Stimulated activated CD8-positive, alpha-beta memory T cell treated with anti-CD3 and anti-CD28 coated beads, Interleukin-4, amount 100 ng/mL, for 4 hours (primary cell): ENCODE measurements at places on chromosomes 16 and 17.

- DNase-seq = no peak
Measured at GRCh38 chr16:1809281-1809801, 15.8 kb upstream of the IGFALS start.

- no peak for DNase-seq
Measured at GRCh38 chr16:28288114-28288513, 4.2 kb upstream of the SBK1 start.

- DNase-seq = no peak
Measured at GRCh38 chr17:27746881-27747280, 53.4 kb downstream of the NOS2 start.

DNA sequence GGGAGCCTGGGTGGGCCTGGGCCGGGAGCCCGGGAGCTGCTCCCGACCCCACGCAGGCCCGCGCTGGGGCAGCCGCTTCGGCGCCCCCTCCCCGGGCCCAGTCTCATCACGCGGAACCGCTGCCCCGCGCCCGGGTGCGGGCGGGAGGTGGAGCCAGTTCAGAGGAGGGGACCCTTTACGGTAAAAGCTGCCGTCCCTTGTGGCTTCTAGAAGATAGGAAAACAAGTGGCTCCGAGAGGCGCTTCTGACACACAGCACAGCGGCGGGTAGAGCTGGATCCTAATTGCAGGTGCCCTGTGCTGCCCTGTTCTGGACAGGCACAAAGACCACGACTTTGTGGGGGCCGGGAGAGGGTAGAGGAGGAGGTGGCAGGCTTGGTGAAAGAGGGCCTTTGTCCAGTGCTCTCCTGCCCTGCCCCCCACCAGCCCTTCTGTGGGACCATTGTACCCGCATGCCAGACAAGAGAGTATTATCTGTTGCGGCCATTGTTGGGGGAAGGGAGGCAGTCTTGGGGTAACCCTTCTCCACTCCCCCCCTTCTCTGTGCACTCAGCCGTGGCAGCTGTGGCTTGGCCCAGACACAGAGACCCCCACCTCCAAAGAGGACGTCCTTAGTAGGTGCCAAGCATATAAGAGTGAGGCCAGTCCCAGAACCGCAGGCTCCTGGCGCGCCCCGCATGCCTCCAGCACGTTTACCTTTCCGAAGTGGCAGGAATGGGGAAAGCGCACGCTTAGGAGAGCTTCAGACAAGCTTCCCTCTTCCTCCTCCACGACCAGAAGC lies 736 bp downstream of the CNP start:
- DNase-seq = no peak

- no peak for DNase-seq
Measured at GRCh38 chr17:1735418-1735817, 7.3 kb upstream of the SERPINF2 start.

- no peak for DNase-seq
Measured at GRCh38 chr16:30369091-30369937, 980 bp downstream of the TBC1D10B start.

DNA sequence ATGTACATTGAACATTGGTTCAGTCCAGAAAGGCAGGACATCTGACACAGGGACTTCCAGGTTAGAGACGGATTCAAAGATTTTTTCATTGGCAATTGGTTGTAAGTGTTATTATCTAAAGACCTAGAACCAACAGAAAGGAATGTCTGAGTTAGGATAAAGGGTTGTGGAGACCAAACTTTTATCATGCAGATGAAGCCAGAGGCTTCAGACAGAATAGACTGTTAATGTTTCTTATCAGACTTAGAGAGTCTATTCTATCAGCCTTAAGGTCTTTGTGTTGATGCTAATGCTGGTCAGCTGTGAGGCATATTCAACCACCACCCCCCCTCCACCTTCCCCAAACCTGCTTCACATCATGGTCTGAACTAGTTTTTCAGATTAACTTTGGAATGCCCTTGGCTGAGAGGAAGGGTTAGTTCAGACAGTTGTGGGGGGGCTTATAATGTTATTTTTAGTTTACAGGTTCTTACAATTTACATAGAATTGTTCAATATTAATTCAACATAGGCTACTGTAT lies 2.1 kb upstream of the ITGB3 start:
- DNase-seq = no peak

GRCh38 chr17:2796164-2797125 lies at the start of gene RAP1GAP2:
TSS of gene RAP1GAP2 (plus strand) at chr17:2796438. CDS start at chr17:2796528, 90 bp downstream.
- peak; percentile 23 for DNase-seq

DNA sequence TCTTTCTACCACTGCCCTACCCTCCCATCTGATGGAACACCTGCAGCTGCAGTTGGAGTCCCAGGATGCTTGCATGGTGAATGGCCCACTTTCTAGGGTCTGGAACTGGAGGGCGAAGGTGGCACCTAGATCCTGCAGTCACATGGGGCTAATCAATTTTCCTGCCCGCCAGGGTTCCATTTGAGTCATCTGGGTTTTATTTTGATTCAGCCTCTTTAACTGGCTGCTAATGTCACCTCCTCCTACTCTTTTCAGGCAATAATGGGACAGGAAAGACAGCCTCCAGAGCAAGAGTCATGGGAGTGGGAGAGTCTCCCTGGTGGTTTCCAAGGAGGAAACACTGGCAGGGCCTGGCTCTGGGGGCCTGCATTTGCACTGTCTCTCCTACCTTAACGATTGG lies 3.8 kb upstream of the TBKBP1 start:
- no peak for DNase-seq

DNA sequence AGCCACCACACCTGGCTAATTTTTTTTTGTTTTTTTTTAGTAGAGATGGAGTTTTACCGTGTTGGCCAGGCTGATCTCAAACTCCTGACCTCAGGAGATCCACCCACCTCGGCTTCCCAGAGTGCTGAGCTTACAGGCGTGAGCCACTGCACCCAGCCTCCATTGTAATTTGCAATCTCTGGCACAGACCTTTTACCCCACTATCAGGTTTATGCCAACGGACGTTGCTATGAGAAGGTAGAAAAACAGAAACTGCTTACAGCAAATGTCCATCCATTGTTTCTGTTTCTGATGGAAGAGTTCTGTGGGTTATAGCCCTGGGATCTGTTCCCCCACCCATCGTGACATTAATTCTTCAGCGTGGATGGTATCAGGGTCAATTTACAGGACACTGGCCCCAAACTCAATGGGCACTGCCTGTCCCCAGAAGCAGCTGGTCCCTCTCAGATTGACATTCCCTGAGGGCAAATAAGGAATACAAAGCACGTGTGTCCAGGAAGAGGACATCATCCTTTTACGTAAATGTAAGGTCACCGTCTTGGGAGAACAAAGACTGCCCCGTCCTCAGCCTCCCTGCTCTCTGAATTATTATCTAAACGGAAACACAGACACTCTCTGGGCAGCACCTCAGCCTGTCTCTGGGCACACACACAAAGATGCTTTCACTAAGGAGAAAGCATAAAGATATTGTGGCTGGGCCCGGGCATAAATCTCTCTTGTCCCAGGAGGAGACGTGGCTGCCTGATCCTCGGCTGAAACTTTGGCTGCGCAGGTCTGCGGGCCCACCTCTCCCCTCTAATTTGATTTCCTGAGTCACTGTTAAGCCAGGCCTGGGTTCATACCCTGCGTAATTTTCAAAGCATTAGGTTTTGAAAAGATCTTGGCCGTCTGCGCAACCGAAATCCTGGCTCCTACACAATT lies 5.2 kb downstream of the KCNG4 start:
- DNase-seq = no peak

GRCh38 chr16:31397096-31397660 lies 4.0 kb downstream of the ITGAD start:
- DNase-seq = no peak

GRCh38 chr17:81740395-81740961 lies 28.4 kb downstream of the SLC25A10 start:
- no peak for DNase-seq

GRCh38 chr17:29084541-29085146 lies 41.7 kb downstream of the PIPOX start:
- no peak for DNase-seq

DNA sequence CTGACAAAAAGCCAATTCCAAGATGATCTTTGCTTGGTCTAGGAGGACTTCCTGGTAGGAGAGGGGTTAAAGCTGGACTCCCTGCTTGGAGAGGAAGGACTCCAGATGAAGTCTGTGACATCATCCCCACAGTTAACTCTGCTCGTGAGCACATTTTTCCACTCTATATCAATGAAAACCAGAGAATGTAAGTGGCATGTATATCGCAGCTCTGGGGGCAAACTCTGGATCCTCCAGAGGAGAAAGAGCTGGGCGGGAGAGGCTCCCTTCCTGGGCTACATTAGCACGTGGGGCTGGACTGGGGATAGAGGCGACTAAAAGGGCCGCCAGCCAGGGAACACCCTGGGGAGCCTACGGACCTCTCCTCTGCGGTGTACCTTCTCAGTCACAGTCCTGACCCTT lies 34.1 kb downstream of the HIC1 start:
- no peak for DNase-seq

GRCh38 chr17:50297407-50297865 lies 23.2 kb downstream of the TMEM92 start:
- DNase-seq = peak; percentile 57

DNA sequence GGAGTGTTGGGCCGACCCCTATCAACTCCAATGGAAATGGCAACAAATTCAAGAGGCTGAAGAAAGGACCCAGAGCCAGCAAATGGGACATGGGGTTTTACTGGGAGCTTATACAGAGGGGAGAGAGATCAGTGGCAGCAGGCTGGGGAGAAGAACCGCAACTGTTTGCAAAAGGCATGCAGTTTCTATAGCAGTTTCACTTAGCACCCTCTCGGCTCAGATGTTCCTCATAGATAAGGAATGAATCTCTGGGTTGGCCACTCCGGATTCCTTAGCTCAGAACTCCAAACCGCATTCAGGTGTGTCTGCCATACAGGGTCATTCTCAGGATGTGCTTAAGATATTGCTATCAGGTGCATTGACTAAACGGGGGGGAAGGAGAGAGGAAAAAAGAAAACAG lies 71.1 kb upstream of the RPL38 start:
- no peak for DNase-seq

GRCh38 chr17:48139944-48140343 lies 32.4 kb downstream of the SNX11 start:
- no peak for DNase-seq

- no peak for DNase-seq
Measured at GRCh38 chr17:44307387-44308186, 814 bp upstream of the RUNDC3A start.

DNA sequence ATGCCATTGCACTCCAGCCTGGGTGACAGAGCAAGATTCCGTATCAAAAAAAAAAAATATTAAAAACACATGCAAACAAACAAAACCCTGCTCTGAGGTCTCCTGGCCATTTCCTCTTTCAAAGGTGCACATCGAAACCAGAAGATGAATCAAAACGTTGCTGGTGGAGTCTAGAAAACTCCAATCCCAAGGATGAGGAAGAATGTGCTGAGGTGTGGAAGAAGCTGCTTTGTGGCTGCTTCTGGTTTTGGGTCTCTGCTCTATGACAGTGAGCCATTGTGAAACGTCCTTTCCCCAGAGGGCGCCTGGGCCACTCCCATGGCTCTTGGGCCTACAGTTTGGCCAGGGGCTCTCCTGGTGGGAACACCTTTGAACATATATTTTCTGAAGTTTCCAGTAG lies 112.6 kb downstream of the IRF8 start:
- no peak for DNase-seq

GRCh38 chr17:79811868-79812352 lies 15.0 kb upstream of the CBX8 start:
- DNase-seq = no peak

- DNase-seq = no peak
Measured at GRCh38 chr17:510226-510917, 157.8 kb upstream of the RPH3AL start.

GRCh38 chr17:43534909-43535308 lies 11.2 kb downstream of the ETV4 start:
- DNase-seq = no peak

DNA sequence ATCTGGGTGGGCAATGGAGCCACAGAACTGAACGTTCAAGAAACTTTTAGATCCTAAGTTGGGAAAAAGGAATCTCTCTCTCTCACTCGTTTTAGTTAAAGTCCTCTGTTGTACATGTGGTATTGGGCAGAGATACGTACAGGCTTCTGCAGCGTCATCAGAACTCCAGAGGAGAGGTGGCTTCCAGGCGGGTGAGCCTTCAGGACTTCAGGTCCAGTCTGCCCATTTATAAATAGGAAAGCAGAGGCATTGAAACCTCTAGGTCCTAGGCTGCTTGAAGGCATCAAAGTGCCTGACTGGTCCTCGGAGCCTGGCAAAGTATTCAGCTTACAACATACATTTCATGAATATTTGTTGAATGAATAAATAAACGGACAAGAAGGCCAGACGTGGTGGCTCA lies 8.1 kb upstream of the TNFRSF13B start:
- DNase-seq = no peak

GRCh38 chr17:78031435-78031834 lies 72.9 kb downstream of the TNRC6C start:
- DNase-seq = no peak

- DNase-seq = no peak
Measured at GRCh38 chr17:75814900-75815373, 29.3 kb downstream of the UNC13D start.

DNA sequence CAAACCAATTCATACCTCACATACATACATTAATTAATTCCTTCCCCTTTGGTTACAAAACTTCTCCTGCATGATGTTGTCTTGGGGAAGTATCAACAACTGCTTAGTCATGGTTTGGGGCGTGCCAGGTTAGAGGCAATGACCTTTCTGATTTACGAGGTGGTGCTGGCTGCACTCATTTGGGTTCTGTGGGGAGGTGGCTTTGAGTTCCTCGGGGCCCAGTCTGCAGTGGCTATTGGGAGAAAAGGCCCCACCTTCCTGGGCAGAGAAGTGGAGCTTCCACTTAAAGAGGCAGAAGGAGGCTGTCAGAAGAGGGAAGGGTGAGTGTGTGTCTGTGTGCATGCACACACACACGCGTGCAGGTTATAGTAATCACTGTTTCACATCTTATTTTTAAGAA lies 10.2 kb upstream of the ETV4 start:
- no peak for DNase-seq

DNA sequence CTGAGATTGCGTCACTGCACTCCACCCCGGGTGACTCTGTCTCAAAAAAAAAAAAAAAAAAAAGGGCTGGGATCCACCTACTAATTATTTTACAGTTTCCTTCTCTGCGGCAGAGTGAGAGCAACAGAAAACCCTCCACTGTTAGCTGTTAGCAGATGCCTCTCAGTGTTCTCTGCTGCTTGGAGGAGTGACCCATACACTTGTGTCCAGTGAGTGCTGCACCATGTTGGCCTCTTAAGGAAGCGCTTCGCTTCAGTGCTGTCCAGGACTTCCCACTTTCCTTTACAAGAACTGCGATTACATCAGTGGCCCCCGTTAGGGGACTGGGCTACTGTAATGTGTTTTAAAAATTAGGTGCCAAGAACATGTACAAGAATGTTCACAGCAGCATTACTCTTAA lies 18.4 kb upstream of the CLEC18B start:
- DNase-seq = no peak

DNA sequence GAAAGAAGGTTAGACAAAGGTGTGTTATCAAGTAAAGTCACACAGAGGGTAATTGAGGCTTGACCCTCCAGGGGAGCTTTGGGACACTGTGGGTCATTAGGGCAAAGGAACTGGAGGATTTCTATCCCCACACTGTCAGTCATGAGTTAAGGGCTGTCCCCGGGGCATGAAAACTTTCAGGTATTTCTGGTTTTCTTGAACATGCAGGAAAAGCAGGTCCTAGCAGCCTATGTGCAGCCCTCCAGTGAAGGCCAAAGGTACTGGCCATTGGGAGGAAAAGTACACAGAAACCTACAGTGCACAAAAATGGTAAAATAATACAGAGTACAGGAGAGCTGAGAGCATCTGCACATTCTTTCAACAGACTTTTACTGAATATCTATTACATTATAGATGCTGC lies 44.4 kb upstream of the SCNN1B start:
- no peak for DNase-seq

- no peak for DNase-seq
Measured at GRCh38 chr16:88298833-88299745, 83.7 kb upstream of the ZNF469 start.
